Iris pigment epithelial cell (primary cell): ENCODE measurements at places on chromosomes 5 and 9.

- peak; percentile 28 for DNase-seq
Measured at GRCh38 chr9:121075251-121076036, 689 bp downstream of the CNTRL start.

DNA sequence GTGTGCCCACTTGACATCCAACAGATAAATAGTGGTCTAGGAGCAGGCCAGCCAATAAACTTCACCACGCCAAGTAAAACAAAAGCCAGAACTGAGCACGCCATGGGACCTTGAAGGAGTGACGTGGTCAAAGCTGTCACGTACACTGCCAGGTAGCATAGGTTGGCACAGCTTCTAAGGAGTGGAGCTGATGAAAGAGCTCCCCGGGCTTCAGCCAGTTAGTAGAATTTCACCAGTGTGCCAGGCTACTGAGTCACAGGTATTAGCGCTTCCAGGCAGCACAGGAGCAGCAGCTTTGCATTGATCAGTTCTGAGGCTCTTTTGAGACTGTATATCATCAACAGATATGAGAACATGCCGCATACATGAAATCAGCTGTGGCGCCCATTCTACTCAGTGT lies 19.4 kb downstream of the VLDLR start:
- no peak for DNase-seq

- peak; percentile 44 for DNase-seq
Measured at GRCh38 chr5:169694091-169694625, 57.1 kb downstream of the DOCK2 start.

DNA sequence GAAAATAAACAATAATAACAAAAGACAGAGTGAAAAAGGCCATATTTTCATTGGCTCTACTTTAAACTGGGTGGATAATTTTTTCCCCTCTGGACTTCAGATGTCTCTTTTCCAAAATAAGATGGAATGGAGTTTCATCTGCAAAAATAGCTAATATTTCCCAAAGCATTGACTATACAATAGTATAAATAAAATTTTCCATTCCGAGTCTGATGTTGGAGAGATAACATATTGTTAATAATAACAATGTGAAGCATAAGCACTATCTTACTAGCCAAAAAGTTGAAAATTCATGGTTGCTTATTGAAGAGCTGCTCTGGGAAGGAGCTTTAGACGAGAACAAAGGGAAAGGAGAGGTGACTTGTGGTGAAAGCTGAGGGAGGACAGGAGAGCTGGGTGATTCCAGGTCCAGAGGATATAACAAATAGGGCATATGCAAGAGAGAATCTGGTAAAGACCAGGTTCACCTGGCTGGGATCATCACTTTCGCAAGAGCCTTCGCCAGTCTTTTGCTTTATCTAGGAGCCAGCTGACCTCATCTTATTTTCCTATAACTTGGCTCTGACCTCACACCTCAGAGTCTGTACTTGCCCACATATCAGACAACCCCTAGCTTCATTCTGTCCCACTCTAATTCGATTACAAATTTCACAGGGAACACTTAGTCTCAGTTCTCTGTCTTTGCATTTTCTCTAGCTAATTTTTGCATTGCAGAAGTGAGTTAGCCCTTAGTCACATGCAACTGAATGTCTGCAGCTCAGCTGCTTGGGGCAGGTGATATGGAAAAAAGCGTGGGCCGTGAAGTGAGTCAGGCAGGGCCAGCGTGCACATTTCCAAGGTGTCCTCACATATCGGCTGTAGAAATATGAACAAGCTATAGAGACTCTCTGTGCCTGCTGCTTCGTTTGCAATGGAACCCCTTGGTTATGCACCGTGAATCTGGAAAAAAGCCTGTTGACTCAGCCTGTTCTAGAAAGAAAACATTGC lies 7.6 kb upstream of the ZNF474 start:
- DNase-seq = peak; percentile 60

DNA sequence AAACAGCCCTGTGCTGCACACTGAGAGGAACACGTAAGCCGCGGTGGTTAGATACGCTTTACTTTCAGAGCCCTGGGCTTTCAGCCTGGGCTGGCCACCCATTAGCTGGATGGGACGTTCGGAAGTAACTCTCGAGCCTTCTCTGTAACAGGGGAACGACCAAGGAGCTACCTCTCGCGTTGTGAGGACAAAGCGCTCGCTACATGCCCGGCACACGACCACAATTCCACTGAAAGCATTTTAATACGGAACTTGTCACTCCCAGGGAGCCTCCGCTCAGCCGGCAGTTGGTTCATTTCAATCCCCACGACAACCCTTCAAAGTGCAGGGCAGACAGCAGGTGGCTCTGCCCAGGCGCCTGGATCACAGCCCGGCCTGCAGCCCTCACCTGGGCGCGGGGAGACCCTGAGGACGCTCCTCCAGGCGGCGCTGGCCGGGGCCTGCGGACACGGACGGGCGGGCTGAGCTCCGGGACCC lies 368 bp downstream of the SURF1 start:
- DNase-seq = no peak

DNA sequence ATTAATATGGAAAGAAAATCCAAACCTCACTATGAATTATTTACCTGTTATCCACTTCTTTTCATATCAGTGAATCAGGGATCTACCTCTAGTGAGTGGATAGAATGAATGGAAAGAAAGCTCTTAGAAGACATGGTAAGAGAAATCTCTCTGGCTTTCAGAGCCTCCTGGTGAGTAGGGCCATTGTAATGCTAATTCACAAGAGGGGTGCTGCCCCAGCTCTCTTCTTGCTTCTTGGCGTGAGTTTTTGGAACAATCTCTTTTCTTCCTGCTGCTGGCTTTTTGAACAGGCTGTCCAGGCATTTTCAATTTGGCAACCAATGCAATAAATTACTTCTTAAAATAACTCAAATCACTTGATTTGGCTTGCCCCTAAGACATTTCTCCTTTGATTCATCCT lies 49.9 kb upstream of the KCNN2 start:
- no peak for DNase-seq

- no peak for DNase-seq
Measured at GRCh38 chr9:128384801-128385495, 13.8 kb downstream of the URM1 start.

DNA sequence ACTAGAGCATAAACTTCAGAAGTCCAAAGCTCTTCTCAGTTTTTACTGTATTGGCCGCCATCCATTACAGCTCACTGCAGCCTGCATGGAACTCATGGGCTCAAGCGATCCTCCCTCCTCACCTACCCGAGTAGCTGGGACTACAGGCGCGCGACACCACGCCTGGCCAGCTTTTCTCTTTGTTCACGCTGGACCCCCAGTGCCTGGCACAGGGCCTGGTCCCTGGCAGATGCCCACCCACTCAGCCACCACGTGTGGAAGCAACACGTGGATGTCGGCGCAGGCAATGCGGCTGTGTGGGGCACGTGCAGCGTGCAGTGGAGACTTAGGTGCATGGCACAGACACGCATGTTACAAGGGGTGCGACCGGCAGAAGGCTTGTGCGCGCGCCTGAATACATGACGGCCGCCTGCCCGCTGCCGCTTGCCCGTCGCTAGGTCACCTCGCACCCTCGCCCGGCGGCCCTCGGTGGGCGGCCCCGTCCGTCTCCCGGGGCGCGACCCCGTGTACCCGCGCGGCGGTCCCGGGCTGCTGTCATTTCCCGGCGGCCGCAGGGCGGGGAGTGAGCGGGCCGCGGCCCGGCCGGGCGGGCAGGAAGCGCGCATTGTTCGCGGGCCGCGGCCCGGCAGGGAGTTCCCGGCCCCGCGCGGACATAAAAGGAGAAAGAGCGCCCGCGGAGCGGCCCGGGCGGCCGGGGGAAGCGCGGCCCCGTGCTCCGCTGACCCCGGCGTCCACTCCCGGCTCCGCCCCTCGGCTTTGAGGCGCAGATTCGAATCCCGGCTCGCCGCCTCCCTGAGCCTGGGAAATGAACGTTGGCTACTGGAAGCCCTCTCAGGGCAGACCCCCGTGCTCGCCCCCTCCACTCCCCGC lies 24.1 kb upstream of the PTGS1 start:
- peak; percentile 26 for DNase-seq

DNA sequence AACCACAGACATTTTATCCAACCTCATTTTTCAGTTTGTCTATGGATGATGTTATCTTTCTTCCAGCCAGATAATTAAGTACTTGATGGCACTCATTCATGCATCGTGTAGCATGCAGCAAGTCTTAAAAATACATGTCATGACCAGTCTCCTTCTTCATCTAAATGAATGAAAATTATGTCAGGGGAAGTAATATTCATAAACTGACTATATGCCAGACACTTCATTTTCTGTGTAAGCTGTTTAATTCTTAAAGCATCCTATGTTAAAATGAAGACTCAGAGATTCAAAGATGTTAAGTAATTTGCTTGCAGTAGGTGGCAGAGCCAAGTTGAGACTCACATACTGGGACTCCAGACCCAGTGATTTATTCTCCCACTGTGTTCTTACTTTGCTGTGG lies 181.7 kb upstream of the CD180 start:
- no peak for DNase-seq

DNA sequence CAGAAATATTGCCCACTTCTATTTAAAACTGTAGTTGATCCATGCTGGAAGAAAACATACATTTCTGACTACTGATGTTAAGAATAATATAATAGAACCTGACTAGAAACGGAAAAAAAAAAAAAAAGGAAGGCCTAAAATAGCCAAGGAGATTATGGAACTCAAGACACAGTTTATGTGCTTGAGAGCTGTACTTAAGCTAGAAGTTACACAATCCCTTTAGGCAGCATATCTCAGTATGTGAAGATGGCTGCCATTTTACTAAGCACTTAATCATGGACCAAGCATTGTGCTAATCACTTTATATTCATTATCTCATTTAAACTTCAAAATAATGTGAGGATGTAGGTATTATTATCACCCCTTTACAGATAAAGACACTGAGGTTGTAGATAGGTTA lies 73.0 kb upstream of the NR4A3 start:
- peak; percentile 49 for DNase-seq

- DNase-seq = no peak
Measured at GRCh38 chr9:129282731-129283211, 104.7 kb upstream of the IER5L start.

- no peak for DNase-seq
Measured at GRCh38 chr5:109594217-109594616, 95.5 kb upstream of the MAN2A1 start.

- peak; percentile 73 for DNase-seq
Measured at GRCh38 chr9:107175041-107175440, 108.0 kb upstream of the RAD23B start.

GRCh38 chr5:58731641-58732040 lies 148.8 kb downstream of the RAB3C start:
- DNase-seq = no peak

GRCh38 chr9:8628791-8629190 lies 829.2 kb upstream of the DMAC1 start:
- DNase-seq = no peak

GRCh38 chr5:78719504-78720219 lies 71.1 kb upstream of the LHFPL2 start:
- no peak for DNase-seq

DNA sequence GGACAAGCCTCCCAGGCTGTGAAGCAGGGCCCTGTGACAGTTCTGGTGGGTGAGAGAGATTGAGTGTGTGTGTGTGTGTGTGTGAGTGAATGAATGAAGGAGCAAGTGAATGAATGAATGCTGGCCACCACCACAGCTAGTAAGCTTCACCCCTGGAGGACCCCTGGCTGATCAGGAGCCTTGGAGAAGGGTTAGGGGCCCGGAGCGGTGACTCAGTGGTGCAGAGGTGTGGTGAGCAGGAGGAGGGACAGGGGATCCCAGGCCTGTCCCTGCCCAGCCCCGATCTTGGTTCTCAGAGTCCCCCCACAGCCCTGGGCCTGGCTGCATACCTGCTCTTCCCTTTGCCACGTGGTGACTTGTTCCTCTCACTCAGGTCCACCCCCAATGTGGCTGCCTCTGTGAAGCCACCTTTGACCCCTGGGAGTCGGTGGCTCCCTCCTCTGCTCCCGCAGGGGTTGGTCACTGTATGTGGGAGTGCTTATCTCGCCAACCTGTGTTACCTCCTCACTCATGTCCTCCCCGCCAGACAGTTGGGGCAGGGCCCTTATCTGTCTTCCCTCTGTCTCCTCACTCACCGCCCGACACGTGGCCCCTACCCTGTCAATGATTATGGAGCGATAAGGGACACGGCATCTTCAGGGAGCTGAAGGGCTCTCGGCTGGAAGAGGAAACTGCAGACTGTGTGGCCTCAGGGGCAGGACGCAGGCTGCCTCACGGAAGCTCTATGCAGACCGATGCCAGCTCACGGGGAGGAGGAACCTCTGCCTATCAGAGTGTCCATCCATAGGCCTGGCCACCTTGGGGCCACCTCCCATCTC lies 99.9 kb upstream of the PITX1 start:
- no peak for DNase-seq

DNA sequence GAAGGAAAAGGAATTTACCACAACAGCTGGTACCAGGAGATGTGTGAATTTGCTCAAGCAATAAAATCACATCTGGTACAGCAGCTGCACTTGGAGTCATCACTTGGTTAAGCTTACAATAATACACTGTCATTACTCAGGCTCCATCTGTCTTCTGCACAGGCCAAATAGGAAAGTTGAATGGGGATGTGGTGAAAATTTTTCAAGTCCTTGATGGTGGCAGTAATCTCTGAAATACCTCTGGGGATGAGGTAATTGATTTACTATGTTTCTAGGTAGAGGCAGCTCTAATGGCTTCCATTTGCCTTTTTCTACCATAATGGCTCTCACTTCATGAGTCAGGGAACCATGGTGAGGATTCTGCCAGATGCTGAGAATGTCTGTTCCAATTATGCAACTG lies 206.8 kb upstream of the ATP10B start:
- no peak for DNase-seq

GRCh38 chr9:133113949-133114885 lies 6.8 kb downstream of the RALGDS start:
- no peak for DNase-seq

DNA sequence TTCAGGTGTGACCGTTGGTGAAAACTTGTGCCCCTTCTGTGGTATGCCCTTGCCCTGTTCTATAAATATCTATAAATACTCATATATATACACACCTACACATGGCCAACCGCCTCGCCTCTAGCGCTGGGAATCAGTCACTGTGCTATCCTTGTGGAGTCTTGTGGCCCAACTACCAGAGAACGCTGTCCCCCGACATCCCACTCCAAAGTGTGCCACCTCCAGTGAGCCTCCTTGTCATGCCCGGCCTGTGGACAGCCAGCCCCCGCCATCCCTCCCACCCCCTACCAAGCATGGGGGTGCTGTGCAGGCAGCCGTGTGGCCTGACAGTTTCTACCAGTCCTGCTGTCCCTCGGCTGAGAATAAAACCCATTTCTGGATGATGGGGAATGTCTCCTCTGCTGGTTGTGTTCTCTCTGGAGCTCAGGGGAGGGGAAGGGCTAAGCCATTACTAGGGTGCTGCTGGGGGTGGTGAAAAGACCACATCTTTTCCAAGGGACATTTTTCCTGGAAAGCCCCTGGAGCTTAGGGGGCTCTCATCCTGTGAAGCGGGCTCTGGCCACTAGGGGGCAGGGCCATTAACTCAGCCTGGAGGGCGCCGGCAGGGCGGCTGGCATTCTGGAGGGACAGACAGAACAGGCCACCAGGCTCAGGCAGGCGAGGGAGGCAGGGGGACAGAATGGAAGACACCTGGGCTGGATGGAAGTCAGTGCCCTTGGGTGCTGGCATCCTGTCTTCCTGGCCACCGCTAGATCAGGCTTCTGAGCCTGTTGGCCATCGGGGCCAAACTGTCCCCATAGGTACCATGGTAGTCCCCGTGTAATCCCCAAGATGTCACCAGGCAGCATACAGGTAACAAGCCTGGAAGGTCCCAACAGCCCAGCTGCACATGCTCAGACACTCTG lies 20.7 kb downstream of the GOLGA2 start:
- no peak for DNase-seq
